ENCODE measurements at places on chromosomes 1 and 21. TPM values are rescaled to one million over a fixed set of nuclear protein-coding genes. Genes with fewer than 3 reads are reported as not detected.

The C1orf94 gene
- total RNA-seq, result under 0.01 TPM

The CSMD2 gene
- 23.6 TPM for total RNA-seq

The AIRE gene
- total RNA-seq, result 0.41 TPM

The AMY1C gene
- total RNA-seq, result not detected

The FMO4 gene
- 0.82 TPM for total RNA-seq

The CDC42BPA gene
- total RNA-seq, result 154 TPM

The LRRN2 gene
- 7.7 TPM for total RNA-seq

The LEMD1 gene
- total RNA-seq, result 2.4 TPM

The NR5A2 gene
- total RNA-seq, result under 0.01 TPM

- no peak for DNase-seq
Measured at GRCh38 chr1:8076176-8076575, 50.1 kb upstream of the ERRFI1 start.

DNA sequence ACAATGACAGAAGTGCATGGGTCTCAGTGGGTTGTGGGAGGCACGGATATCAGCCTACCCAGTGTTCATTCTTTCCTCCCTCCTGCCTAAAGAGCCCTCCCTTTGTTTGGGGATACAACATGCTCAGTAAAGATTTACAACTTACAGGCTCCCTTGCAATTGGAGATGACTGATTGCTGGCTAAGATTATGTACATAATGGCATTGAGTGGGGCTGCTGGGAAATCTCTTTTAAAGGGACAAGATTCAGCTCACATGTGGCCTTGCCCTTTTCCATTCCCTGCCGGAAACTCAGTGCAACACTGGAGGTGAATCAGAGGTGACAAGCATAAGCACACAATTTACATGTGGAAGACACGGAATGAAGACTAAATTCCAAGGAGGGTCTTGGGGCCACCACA is 83.7 kb upstream of the CHRM3 start:
- no peak for DNase-seq

- peak; percentile 35 for DNase-seq
Measured at GRCh38 chr1:121519042-121519755, 334.4 kb downstream of the SRGAP2C start.

- DNase-seq, result no peak
Measured at GRCh38 chr1:92964998-92965397, 3.7 kb upstream of the DIPK1A start.

DNA sequence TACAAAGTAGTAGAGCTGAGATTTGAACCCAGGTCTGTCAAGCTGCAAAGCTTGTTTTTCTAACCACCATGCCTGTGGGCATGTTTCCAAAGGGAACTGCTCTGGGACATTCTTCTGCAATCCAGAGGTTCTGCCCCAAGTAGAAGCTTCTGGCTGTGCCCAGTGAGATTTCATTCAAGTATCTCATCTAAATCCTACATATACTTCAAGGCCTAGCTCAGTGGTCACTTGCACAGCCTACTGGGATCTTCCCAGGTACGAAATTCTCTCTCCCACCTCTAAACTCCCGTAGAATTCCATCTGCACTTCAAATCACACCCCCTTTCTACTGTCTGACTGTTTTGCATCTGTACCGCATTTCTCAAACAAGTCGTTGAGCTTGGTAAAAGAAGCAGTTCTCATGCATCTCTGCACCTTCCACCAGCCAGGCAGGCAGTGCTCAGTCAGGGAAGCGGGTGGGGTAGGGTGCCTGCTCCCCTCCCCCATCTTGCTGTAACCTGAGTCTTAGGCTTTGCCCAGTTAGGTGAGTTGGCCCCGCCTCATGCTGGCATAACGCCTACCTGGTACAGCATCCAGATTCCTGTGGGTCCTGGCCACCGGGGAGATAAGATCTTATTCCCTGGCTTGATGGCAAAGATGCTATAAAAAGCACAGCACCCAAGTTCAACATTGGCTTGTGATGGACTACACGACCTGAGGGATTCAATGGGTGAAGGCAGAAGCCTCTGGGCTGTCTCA is 13.5 kb downstream of the SLC9A1 start:
- DNase-seq, result no peak

DNA sequence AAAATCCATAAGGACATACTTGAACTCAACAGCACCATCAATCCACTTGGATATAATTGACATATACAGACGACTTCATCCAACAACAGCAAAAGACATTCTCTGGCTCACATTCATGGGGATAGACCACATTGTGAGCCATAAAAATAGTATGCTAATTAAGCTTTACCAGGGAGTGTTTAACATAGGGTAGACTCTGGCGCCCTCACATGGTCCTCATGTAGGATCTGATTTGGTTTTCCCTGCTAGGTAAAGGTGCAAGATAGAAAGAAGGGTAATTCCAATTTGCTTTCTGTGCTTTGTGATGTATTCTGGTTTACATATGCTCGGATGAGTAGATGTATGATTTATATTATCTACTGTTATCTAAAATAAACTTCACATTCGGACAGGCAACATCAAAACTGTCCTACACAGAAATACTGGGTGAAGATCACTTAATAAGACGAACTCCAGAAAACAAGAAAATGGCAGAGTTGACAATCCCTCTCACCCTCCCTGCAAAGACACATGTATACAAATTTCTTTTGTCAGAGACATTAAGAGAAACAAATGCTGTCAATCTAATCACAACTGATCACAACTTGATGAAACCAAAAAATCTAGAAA is 27.7 kb downstream of the CR1L start:
- DNase-seq, result peak; percentile 32

DNA sequence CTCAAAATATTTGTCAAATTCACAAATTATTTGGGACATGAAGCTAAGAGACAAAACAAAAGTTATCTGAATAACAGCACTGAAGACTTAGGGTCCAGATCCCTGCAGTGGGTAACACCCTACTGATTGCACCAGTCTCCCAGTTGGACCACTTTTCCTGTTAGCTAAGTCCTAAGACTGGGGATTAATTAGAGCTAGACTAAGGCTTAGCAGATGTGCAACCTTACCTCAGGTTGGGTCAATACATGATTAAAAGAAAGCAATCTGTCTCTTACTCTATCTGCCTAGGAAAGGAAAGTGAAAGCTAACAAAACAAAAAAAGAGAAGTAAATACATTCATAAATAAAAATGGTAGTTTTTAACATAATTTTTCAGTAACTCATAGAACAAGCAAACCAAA is 737.2 kb upstream of the CHRM3 start:
- no peak for DNase-seq

GRCh38 chr1:87230501-87230900 is 98.2 kb upstream of the LMO4 start:
- no peak for DNase-seq

DNA sequence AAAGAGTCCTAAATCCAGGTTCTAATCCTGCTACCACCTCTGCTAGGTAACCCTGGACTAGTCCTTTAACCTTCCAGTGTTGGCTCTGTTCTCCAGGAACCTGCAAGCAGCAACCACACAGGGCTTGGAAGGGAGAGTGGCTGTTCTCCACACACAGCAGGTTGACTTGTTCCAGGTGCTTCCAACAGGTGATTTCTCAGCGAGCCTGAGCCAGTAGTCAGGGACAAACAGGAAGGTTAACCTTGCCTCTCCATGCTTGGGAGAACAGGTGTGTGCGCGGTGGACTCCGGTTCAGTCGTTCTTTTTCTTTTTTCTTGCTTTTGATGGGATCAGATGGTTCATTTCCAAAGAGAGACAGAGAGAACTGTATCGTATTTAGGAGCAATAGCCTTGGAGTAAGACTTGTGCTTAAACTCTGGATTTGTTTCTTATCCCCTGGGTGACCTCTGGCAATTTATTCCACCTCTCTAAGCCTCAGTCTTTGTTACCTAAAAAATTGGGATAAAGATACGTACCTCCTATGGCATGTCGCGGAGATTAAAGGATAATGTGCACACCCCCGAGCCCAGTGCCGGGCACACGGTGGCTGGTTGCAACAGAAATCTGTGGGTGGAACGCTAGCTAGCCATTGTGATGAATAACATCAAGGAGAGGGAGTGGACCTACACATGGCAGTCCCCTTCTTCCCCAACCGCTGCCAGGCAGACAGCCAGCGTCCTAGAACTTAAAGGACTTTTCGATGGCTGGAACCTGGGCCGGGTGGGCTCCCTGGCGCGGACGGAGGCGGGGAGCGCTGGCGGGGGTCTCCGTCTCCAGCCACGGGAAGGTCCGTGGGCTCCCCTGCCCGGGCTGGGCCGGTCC is 583 bp upstream of the CACHD1 start:
- DNase-seq, result no peak

DNA sequence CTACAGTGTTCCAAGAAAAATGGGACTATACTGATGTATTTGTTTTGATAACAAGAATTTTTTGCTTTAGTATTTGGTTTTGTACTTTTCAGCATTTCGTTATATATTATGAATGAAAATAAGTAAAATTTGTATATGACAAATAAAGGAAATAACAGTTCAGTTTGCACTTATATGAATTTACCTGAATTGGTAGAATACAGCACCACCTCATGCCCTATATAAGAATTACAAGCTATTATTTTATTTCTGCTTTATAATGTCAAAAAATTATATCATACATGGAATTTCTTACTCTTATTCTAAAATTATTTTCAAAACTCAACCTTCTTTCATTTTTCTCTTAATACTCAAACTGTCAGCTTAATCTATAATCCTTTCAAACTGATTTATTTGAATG is 14.6 kb downstream of the EFCAB7 start:
- no peak for DNase-seq

GRCh38 chr21:20882462-20883407 is 115.5 kb upstream of the NCAM2 start:
- no peak for DNase-seq

DNA sequence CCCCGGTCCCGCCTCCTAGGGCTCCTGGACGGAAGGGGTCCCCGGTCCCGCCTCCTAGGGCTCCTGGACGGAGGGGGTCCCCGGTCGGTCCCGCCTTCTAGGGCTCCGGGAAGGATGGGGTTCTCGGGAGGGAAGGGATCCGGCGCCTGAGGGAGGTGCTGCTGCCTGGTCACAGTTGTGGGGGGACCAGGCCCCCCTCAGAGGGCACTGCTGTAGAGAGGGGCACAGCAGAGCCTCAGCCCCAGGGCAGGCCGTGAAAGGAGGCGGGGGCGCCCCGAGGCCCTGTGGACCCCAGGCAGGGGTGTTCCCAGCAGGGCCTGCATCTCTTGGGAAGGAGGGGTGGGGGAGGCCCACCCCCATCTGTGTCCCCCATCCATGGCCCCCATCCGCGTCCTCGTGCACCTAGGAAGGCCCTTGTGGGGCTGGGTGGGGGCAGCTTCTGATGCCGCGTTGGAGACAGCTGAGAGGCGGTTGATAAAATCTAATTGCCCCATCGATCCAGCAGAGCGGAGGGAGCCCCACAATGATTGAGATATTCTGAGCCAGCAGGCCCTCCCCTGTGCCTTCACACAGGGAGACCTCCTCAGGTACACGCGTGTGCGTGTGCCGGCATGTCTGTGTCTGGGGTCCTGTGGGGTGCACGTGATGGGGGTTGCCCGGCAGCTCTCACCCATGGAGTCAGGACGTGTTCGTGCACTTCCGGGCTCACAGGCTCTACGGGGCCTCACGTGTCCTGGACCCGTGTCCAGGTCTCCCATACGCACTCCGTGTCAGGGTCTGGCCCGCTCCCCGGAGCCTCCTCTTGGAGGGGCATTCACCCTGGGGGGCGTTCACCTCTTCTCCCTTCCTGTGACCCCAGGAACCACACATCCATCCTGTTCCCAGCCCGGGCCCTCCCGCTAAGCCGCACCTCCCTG is 12.9 kb downstream of the SAMD11 start:
- no peak for DNase-seq

DNA sequence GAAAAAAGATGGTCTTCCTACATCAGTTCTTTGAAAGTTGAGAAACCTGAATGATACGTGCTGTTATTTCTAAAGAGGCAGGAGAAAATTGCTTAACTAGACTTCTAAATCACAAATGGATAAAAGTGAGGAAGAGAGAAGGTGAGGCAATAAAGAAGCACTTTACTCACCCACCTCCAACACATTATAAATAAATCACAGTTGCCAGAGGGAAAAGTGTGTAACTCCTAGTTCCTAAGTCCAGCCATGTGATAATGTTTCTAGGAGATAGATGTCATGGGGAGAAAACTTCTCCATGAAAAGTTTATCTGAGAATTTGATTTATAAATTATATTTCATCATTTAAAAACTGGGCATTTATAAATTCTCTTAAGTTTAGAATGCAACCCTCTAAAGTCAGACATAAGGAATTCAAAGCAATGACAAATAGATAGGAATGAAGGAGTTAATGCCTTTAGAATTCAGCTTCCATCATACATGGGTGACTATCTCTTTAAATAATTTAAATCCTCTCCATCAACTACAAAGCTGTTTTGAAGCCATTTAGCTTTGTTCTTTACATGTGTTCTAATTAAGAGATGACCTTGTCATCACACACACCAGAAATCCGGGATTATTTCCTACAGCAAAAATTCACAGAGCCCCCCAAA is 60.0 kb downstream of the NRIP1 start:
- DNase-seq, result no peak

DNA sequence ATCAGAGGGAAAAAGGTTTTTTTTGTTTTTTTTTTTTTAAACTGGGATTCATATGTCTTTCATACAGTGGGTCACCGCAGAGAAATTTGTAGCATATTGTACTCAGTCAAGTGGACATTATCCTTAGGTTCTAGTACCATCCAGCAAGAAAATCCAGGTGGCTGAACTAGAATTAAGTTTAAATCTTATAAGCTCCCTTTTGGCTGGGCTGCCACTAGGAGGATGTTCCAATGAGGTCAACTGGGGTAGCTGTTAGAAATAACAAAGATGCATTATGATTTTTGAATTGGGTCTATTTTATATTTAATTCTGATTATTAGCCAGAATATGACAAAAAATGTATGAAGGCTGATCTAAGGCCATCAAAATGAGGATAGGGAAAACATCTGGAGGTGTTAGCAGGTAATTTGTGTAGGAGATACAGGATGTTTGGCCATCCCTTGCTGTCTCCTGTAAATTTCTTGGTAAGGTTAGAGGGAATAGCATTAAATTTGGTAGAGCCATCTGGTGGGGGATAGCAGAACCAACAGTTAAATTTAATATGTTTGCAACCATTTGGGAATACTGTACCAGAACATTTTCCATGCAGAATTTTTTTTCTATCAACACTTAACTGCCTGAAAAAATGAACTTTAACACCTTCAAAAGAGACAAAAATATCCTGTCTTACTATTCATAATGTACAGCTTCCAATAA is 568.5 kb upstream of the B3GALT2 start:
- no peak for DNase-seq

DNA sequence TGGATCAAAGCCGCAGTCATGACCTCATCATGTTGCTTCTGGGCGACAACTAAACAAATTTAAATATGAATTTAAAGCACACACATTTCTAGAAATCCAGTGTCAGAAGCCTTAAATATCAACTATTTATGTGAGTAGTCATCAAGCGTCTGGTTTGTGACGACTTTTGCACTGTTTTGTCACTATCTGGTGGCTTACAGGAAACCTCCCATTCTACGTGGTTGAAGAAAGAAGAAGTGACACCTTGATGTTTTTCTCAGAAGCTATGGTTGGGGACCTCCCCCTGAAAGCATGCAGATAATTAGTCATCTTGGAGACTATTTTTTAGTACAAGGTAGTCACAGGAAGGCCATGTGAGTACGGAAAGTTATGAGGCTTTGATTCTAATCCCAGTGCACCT is 58.5 kb downstream of the TENT5C start:
- no peak for DNase-seq
